ENCODE measurements at places on chromosomes 1 and 21.

DNA sequence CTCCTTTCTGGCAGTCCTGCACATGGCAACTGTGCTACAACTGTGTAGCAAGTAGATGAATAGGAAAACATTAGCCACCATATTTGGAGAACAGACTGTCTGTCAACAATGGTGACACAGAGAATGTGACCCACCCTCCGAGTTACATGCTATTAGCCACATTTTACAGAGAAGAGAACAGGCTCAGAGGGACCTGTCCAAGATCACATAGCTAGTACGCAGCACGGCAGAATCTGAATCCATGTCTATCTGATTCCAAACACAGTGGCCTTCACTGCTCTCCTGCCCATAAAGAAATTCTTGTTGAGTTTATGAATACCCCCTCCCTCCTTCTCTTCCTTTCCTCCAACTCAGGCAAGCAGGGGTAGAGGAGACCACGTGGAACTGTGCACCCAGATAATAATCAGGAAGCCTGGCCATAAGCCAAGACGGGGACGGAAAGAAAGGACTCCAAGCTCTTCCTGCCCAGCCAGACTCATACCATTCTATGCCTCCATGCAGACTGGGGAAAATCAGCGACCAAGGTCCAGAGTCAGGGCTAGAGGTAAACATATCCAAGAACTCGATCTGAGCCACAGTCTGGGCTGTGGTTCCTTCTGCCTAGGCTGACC lies 78.8 kb downstream of the TRABD2B start:
- no peak for DNase-seq

- DNase-seq, result no peak
Measured at GRCh38 chr21:16108561-16109075, 378.8 kb downstream of the USP25 start.

- DNase-seq, result no peak
Measured at GRCh38 chr1:10257851-10258250, 47.5 kb downstream of the KIF1B start.

- DNase-seq, result no peak
Measured at GRCh38 chr1:238649200-238649599, 737.2 kb upstream of the CHRM3 start.

- no peak for DNase-seq
Measured at GRCh38 chr1:84759756-84760155, 69.5 kb upstream of the SSX2IP start.

DNA sequence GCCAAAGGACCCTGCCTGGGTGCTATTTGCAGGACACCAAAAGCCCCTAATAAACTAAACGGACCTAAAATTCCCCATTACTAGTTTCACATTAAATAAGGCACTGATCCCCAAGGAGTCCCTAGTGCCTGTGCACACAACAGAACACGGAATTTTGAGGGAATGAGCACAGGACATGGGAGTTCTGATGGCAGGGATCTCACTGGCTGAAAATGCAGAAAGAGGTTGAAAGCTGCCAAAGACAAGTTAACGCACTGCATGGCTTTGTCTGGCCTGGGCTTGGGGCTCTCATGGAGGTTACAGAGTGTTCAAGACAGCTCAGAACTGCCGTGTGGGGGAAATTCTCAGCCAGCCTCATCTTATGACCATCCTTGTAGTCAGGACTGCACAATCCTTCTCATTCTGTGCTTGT lies 15.6 kb upstream of the ATP1B1 start:
- no peak for DNase-seq

DNA sequence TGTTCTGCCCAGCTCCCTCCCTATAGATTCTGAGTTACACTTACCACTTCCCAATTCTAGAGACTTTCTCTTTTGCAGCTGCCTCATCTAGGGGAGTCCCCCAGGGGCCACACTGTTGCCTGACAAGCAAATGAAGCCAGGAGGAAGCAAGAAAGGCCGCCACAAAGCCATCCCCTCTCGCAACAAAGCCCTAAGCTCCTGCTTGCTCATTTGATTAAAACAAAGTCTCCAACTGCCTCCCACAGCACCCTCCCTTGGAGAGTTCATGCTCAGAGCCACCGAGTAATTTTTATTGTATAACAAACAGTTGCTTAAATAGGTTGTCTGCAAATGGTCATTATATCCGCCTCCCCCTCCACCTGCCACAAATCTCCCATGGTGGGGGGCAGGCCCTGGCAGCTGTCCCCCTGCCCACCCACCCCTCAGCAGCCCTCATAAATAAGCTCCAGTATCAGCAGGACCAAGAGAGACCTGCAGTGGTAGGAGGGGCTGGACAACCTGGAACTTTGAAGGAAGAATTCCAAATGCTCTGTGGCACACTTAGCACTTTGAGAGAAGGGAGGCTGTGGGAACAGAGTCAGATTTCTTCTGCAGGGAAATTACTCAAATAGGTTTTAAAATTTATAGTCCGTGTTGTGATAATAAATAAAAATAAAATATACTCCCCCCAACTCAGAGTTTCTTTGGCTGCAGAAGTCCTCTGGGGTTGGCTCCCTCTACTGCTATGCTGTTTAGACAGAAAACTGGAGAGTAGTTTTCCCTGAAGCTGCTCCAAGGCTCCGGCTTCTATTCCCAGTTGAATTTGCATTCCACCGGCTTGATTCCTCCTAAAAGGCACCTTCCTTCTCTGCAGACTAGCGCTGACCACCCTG lies 237.5 kb downstream of the TTLL7 start:
- DNase-seq, result no peak

All from activated CD4-positive, alpha-beta T cell treated with anti-CD3 and anti-CD28 coated beads, Interleukin-2, amount 50 U/mL, for 1 hour (primary cell).